ENCODE measurements at places on chromosomes 3 and 15. TPM values are rescaled to one million over a fixed set of nuclear protein-coding genes. Genes with fewer than 3 reads are reported as not detected.

SAXO2 gene
- total RNA-seq = 4.1 TPM

CPLX3 gene
- total RNA-seq = 0.82 TPM

CHD2 gene
- total RNA-seq = 108 TPM

UPK1B gene
- not detected for total RNA-seq

LMAN1L gene
- total RNA-seq = not detected

PLAAT1 gene
- total RNA-seq = 18.3 TPM

DAPK2 gene
- total RNA-seq = 0.82 TPM

PIERCE2 gene
- total RNA-seq = 3.7 TPM

PCSK6 gene
- 18.3 TPM for total RNA-seq

NAALADL2 gene
- 4.9 TPM for total RNA-seq

PCOLCE2 gene
- total RNA-seq = 6.9 TPM

GNL3 gene
- total RNA-seq = 70.1 TPM

CCR8 gene
- not detected for total RNA-seq

IMPG2 gene
- total RNA-seq = 3.3 TPM
